H1 (cell line): ENCODE measurements at places on chromosomes 11 and 22. TPM values are rescaled to one million over a fixed set of nuclear protein-coding genes. Genes with fewer than 3 reads are reported as not detected.

Gene THAP7
- 16.2 and 16.9 TPM in 2 replicates for total RNA-seq

Gene GUCY1A2
- total RNA-seq, result 1.6 and 1.9 TPM in 2 replicates

Gene TEX12
- not detected in 2 replicates for total RNA-seq

Gene NXPE1
- not detected in 2 replicates for total RNA-seq

Gene OTOG
- 1.5 and 2.4 TPM in 2 replicates for total RNA-seq

DNA sequence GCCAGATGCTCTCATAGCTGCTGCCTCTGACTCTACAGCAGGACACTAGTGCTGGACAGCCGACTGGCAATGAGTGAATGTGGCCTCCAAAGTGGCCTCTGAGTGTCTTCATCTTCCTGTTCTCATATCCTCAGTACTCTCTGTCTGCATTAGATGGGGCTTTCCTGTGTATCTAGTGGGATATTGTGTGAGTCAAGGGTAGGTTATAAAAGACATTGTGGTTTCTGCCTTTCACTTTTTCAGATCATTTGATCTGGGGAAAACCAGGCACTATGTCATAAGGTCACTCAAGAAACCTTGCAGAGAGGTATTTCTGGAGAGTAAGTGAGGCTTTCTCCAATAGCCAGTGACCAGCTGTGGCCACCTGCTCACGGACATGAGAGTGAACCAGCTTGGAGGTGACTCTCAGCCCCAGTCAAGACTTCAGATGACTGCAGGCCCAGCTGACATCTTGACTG, 333.6 kb upstream of the NCAM1 start:
- no peak for DNase-seq

DNA sequence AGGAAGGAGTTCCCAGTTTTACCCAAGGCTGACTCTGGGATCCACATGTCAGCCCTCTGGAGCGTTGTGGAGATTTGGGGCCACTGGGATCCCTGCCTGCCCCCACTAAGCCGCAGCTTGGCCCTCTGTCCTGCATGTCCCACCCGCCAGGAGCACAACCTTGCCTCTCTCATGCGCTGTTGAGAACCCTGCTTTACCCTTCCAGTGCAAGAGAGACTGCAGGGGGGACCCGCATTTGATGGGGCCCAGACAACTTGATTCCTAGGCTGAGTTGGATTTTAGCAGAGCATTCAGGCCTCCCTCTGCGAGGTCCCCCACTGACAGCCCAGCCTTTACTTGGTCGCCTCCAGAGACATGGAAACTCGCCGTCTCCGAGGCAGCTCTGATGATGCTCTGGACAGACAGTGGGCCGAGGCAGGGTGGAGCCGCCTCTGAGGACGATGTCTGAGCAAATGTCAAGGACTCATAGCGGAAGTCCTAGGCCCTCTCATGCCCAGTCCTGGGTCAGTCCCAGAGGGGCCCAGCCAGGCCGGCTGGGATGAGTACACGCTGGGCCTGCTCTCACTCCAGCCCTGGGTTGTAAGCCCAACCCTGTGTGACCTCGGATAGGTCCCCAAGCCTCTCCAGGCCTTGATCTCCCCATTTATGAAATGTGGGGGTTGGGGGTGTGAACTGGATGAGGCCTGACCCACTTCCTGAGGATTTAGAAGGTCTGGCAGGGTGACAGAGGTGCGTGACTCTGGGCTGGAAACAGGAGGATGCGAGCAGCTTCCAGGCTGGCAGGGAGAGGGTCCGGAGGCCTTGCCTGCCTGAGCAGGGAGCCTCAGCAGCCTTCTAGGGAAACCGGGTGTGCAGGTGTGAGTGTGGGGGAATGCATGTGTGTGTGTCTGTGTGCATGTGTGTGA, 630 bp downstream of the CD5 start:
- no peak for DNase-seq

- no peak for DNase-seq
These were observed 9.3 kb upstream of the ADAMTS15 start for GRCh38 chr11:130439160-130439519.
